ENCODE measurements at places on chromosomes 5 and 9.

DNA sequence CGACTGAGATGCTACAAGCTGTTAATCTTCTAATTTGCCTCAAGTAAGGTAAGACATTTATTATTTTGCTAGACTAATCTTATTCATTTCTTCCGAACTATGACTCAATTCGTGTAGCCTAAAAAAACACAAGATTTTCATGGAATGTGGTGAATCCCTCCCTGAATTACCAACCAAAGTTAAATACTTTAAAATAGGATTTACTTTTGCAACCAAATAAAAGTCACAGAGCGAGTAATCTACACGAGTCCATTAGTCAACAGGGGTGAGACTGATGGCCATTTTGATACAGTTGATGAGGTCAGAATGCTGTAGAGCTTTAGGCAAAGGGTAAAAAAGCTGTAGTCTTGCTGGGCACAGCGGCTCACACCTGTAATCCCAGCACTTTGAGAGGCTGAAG, 13.1 kb upstream of the BNC2 start:
- no peak for DNase-seq

- DNase-seq = no peak
Observed at GRCh38 chr9:95062596-95063065, 254.9 kb downstream of the FANCC start.

DNA sequence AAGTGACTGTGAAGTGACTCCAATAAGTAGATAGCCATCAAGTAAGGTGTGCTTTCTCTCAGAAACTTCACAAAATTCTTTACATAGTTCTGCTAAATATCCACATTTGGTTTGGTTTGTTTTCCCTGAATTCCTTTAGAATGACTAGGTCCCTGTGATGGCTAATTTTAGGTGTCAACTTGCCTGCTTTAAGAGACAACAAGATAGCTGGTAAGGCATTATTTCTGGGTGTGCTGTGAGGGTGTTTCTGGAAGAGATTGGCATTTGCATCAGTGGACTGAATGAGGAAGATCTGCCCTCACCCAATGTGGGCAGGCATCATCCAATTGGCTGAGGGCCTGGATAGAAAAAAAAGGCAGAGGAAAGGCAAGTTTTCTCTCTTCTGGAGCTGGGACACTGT, 8.3 kb upstream of the PTBP3 start:
- DNase-seq = no peak

DNA sequence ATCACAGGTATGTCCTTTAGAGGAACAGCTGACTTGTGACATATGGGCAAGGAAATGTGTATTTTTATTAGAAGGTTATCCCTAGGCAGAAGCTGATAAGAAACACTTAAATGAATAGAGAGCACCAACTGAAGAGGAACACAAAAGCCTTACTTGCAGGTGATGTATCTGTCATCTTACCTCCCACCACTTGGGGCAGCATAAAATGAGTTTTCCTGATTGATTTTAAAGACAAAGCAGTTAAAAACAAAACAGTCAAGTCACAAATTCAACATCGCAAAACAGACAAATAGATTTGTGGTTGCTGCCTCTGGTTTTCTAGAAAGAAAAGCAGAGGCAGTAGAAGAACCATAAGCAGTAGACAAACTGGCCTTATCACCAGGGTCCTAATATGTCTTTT, 302.4 kb upstream of the ZNF462 start:
- no peak for DNase-seq

DNA sequence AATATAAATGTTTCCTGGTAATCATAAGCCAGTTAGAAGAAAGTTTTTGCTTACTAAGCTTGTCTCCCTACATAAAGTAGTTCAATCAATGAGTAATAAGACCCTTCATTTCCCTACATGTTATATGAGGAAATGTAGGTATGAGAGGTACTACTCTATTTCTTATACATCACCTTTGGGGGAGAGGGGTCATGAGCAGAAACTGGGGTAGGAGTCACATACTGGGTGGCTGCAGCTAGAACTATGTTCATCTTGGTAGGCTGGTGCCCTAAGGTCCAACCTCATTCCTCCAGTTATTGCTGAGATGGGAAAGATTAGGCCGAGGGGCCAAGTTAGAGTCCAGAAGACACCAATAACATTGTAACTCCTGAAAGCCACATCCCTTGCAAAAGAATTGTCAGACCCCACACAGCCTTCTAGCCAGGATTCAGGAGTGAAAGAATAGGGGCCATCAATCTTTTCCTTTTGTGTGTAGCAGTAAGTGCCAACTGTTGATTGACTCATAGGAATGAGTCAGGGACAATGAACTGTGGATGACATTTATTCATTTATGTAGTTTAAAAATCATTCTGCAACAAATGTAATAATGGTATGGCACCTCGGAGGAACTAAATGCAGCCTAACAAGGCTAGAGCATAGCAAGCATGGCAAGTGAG, 21.6 kb upstream of the SREK1 start:
- no peak for DNase-seq

DNA sequence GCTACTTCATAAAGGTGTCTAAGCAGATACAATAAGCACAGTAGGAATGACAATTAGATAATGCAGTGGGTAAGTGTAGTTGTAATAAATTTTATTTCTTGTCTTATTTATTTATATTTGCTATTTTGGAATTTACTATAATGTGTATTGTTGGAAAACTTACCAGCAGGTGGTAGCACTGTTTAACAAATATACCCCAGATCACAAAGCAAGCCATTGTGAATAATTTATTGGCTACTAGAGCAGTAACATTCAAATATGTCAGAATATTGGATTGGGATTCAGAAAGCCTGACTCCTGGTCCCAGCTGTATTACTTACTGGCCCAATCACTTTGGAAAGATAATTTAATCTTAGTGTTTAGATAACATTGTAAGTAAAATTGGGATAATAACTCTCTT, 78.0 kb downstream of the ISOC1 start:
- no peak for DNase-seq

- DNase-seq = no peak
Observed at GRCh38 chr9:134635351-134636148, 6.1 kb upstream of the COL5A1 start.

DNA sequence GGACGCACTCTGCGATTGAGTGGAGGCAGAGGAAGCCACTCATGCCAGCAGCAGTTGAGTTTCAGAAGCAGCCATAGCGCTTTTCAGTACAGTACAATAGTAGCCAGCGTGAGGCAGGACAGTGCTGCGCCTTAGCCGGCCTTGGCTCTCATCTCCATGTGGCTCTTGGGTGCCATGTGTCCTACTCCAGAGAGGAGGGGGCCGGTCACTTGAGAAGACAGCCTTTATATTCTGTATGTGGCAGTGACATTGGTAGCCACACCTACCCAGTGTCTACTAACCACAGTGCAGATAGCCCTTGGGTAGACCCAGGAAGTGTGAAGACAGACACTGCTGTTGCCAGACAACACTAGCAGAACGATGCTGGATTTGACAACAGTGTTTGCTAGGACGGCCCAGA, 42.3 kb downstream of the FAM78A start:
- DNase-seq = no peak

DNA sequence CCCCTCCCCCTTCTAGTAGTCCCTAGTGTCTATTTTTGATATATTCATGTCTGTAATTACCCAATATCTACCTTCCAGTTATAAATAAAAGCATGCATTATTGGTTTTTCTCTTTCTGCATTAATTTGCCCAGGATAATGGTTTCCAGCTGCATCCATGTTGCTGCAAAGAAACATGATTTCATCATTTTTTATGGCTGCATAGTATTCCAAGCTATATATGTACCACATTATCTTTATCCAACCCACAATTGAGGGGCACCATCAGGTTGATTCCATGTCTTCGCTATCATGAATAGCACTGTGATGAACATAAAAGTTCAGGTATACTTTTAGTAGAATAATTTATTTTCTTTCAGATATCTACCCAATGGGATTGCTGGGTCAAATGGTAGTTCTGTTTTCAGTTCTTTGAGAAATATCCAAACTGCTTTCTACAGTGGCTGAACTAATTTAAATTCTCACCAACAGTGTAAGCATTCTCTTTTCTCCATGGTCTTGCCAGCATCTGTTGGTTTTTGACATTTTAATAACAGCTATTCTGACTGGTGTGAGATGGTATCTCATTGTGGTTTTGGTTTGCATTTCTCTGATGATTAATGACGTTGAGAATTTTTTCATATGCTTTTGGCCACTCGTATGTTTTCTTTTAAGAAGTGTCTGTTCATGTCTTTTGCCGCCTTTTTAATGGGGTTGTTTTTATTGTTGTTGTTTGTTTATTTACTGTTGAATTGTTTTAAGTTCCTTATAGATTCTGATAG, 746.1 kb upstream of the MEF2C start:
- no peak for DNase-seq

DNA sequence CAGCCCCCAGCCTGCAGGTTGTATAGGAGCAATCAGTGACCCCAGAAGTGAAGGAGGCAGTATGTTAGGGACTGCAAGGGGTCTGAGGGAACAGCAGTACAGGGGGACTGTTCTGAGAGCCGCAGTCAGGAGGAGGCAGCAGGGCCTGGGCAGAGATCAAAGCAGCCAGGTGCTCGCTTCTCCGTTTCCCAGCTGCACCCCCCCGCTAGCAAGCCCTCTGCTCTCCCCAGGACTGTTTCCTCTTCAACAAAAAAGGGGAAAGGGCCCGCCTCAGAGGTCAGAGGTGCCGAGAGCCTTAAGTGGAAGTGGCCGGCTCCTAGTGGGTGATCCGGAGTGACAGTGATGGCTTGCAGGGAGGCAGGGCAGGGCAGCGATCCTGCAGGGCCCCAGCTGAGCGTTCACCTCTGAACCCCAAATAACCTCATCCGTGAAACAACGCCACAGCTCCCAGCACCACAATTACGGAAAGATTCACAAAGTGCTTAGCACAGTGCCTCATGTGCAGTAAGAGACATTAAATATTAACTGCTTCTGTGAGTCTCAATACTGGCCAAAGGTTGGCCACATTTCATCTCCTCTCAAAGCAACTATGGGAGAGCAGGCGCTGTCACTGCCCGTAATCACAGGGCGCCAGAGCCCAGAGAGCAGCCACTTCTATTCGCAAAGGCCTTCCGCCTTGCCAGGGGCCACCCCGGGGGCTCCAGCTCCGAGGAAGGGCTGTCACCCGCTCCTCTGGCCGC, 8.0 kb downstream of the CLPTM1L start:
- no peak for DNase-seq

GRCh38 chr9:6197330-6197729, 18.3 kb upstream of the IL33 start:
- DNase-seq = no peak

DNA sequence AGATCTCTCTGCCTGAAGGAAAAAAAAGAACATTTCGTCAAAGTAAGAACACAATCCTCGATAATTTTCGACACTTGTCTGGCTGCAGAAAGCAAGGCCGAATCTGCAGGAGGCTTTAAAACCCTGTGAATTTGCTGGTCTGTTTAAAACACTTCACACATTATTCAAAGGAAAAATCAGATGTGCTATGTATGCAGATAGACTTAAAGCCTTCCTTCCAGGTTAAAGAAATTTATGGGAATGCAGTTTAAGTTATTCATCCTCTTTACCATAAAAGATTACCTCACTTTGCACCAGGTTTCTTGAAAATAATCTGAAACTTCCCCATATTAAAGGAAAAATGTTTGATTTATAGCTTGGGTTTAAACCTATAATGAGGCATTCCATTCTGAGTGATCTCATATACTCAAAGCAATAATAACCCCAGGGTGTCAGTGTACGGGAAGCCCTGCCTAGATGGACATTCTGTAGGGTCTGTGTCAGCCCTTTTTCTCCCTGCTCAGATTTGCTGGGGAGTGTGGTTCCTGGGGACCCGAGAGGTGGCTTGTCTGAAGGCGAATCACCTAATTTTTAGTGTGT, 323.5 kb upstream of the SLC24A2 start:
- no peak for DNase-seq

GRCh38 chr5:122182491-122182921, 53.2 kb downstream of the ZNF474 start:
- no peak for DNase-seq

GRCh38 chr5:140603734-140604133, 29.2 kb downstream of the CD14 start:
- DNase-seq = no peak

GRCh38 chr5:130260481-130260880, 356.2 kb downstream of the CHSY3 start:
- DNase-seq = no peak

Measured in activated CD8-positive, alpha-beta T cell treated with anti-CD3 and anti-CD28 coated beads for 36 hours (primary cell).